ENCODE measurements at places on chromosomes 5 and 9.

DNA sequence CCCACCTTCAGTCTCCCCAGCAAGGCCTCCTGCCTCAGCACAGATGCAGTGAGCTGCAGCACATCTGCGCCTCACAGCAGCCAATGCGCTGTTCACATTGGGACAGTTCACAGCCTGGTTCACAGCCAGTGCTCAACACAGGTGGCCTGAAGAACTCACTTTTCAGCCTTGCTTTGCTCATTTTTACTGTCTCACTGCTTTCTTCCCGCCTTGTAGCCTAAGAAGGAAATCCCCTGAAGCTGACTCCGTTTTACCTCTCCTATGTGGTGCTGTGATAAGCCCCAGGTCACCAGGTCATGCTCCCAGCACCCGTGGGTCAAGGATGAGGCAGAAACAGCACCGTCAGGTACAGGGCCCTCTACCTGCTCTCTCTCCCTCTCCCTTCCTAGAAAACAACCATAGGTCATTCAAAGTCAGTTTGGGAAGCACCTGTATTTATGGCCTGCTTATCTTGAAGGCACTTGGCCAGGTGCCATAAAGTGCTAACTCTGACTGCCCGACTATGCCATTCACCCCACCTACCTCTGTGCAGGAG lies 1.1 kb downstream of the GCNT4 start:
- DNase-seq, result peak; percentile 12

DNA sequence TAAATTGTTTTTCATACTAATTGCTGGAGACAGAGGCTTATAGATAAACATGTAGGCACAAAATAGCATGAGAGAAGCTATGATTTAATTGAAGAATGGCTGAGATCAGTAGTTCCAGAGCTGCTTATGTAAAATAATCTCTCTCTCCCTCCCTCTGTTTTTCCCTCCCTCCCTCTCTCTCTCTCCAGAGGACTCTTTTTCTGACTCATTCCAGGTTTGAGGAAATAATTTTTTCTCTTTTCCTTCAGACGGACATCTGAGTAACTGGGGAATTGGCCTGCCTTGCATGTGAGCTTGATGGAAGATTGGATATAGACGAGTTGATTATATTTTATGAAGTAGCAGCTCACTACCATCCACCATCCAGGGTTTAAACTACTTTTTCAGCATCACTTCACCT lies 35.5 kb downstream of the KCTD16 start:
- no peak for DNase-seq

GRCh38 chr9:22508790-22509189 lies 62.2 kb downstream of the DMRTA1 start:
- DNase-seq, result no peak

DNA sequence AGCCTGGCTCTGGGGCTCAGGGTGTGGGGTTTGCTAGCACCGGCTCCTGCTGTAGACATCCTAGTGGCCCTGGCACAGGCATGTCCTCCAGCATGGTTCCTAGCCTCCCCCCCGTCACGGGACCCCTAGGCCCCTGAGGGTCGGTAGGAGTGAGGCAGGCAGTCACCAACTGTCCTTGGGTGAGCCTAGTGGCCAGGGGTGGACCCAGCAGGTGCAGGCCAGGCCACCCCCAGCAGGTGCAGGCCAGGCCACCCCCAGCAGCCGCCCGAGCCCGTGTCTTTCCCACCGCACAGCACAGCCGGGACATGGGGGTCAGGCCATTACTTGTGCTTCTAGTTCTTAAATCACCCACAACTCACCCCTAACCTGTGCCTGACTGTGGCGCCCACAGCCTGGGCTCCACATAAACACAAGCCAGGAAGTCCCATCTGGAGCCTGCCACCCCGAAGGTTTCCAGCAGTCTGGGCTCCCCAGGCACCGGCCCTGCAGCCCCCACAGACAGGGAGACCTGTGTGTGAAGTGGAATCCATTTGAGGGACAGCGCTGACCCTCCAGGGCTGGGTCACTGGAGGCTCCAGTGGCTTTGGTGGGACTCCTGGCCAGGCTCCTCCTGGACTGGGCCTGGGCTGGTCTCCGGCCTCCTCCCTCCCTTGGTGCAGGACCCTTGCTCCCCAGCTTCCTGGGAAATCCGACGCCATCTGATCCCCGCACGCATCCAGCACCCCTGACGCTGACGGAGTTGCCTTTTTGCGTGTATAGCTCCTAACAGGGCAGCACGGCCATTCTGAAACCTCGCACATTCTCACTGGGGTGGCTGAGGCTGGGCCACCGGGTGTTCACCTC lies 114.1 kb upstream of the LPCAT1 start:
- no peak for DNase-seq

DNA sequence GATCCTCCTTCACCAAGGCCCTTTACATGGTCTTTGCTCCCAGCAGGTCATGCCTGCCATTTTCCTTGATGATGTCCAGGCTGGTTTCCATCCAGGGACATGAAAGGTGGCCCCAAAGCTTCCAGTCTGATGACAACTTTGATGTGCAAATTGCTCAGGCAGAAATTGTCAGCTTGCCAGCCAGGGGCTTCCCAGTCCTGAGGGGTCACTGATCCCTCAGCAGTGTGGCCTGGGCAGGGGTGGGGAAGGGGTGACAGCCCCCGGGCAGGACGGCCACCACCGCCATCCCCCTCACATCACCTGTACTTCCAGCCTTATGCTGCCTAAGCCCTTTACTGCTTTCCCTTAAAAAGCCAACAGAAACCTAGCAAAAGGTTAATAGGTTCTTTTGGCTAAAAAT lies 96.3 kb downstream of the ANKRD33B start:
- DNase-seq, result no peak

DNA sequence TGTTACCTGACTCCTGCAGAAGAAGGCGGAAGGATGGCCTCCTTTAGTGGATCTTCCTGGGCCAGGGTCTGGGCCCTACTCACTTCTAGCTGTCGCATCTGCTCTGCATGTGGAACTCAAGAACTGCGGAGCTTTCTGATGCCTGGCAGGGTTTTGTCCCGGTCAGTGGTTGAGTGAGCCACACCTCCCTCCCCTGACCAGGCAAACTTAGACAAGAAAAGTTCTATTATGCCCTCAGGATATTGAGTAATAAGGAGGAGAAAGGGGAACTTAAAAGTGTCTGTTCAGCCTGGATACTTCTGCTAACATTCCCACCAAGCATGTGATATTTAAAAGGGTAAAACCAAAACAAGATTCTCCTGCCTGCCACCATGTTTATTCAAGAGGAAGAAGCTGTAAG lies at the start of gene FYB1:
TSS of gene FYB1 (minus strand) at position 127 of the 400 bp plus-strand sequence. CDS start 16,603 bp downstream, outside the sequence.
- DNase-seq, result no peak
